Stimulated activated effector memory CD8-positive, alpha-beta T cell treated with anti-CD3 and anti-CD28 coated beads, Interleukin-12 subunit alpha, Interleukin-12 subunit beta, amount 100 ng/mL, for 72 hours (primary cell): ENCODE measurements at places on chromosomes 16 and 17.

GRCh38 chr16:6633456-6633855 is 699.2 kb upstream of the RBFOX1 start:
- no peak for DNase-seq

- DNase-seq = peak; percentile 75
Measured at GRCh38 chr16:69494991-69495392, 70.6 kb downstream of the CYB5B start.

DNA sequence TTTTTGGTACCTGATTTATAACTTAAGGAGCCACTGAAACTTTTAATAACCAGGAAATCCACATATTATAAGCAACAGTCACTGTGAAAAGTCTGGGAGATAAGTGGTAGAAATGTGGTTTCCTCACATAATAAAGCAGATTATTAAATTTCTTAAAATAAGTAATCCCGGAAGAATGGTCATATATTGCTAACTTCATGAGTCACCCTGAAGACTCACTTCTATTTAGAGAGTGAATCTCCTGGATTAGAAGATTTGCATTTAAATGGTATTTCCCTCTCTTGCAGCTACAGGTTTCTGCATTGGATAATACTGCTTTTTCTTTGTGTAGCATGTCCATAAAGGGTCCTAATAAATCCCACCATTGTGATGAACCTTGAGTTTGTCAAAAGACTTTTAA is 1286.8 kb upstream of the CDH8 start:
- DNase-seq = no peak

DNA sequence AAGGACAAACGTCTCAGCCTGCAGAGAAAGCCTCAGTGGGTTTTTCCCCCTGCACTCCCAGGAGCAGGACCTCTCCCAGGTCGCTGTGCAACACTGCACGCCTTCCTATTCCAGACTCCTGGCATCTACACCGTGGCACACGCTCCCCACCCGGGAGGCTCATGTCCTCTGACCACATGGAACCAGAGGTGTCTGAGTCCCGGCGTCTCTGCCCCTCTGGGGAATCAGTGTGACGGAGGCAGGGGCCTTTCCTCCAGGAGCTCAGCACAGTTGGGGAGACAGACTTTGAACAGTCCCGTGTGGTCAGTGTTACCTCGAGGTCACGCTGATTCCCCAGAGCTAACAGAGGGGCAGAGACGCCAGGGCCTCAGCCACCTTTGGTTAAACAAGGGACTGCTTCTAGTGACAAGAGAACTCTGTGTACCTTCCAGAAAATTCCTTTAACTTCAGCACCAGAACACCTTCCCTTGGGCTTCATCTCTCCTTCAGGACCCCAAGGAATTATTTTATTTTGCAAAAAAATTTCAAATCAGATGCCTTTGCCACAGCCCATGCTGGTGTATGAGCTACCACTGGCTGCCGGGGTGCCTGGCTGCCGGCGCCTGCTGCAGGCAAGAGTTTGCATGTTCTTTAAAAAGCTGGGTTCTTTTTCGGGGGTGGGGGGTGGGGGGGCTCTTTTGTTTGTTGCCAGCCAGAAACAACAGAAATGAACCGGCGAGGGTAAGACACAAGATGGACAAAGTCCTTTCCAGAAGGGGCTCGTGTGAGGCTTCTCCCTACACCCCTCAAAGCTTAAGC is 6.6 kb downstream of the CANT1 start:
- DNase-seq = no peak

DNA sequence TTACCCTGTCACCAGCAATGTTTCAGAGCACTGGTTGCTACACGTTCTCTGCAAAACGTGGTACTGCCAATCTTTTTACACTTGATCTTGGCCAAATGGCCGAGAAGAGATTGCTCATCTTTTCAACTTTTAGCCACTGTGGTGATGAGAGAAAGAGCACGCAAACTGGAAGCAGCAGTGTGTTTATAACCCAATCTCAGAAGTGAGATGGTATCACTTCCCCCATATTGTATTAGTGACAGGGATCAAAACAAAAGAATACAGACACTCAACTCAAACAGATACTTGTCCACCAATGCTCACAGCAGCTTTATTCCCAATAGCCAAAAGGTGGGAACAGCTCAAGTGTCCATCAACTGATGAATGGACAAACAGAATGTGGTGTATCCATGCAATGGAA is 72.1 kb upstream of the FA2H start:
- no peak for DNase-seq

DNA sequence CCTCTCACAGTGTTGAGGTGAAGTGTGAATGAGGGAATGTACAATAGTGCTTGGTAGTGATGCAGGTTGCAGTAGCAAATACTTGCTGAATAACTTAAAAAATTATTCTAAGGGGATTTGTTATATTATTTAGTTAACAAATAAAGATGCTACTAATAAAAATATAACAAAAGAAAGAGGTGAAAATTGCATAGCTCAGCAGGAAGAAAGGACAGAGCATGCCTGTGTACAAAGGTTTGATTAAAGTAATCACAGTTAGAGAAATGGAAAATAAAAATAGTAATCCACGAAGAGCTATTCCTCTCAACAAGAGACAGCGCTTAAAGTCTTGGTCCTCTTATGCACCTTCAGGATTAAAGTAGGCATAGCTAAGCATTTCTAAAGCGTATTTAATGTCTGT is 11.0 kb downstream of the GOT2 start:
- no peak for DNase-seq

GRCh38 chr17:10278218-10278617 is 79.8 kb upstream of the GAS7 start:
- DNase-seq = no peak

- no peak for DNase-seq
Measured at GRCh38 chr16:4652561-4652960, 27.9 kb downstream of the MGRN1 start.

DNA sequence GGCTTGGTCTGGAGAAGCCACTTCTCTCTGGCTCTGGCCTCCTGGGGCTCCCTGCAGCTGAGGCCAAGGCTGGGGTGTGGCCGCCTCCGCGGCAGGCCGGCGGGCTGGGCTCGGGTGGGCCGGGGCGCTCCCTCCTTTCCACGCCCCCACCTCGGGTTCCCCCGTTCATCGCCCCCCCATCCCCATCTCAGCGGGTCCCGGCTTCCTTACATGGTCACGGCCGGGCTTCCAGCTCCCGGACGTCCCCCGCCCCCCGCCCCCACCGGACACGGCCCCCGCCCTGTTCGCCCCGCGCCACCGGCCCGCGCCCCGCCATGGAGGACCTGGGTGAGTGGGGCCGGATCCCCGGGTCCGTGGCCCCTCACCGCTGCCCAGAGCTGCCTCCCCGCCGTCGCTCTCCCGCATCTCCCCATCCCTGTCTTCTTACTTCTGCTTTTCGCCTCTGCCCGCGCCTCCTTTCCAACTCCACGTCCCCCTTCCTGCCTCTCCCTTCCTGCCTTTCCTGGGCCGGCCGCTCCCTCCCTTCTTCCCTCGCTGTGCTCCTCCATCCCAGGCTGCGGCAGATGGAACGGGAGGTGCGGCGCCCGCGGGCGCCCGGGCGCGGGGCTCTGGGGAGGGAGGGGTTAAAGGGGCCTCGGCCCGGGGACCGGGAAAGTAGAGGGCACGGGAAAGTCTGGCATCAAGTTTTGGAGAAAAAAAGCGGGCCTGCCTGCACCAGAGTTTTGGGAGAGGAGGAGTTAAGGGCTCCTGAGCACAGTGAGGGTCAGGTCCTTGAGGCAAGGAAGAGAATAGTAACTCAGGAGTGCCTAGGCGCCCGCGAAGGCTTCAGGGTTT is at the start of gene TGFB1I1:
TSS of gene TGFB1I1 (plus strand) at position 278 of the 834 bp plus-strand sequence. CDS start at position 315, 37 bp downstream.
- no peak for DNase-seq

DNA sequence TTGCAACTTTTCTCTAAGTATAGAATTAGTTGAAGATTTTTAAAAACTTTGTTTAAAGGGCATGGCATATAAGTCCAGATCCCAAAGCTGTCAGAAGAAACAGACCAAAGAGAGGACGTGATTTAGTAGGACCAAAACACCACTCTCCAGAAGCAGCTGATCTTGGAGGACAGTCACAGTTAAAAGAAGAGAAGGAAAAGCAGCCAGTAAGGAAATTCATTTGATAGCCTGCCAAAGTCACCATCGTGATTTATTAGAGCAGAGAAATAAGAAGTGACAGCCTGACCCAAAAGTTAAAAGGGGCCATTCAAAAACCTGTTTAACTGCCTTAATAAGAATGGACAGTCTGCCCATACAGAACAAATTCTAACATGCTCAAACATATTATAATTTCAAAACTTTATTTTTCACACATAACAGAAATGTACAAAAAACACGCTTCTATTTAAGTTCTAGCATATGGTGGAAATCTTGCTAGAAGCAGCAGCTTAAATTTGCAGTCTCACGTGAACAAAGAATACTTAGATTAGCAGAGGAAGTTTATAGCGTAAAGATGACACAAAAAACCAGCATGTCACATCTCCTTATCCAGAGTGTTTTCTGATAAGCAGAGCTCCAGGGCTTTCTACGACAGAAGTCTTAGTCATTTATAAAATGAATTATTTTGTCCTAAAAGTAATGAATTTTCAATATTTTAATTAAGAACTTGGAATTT is 37.2 kb downstream of the TXNDC11 start:
- no peak for DNase-seq

DNA sequence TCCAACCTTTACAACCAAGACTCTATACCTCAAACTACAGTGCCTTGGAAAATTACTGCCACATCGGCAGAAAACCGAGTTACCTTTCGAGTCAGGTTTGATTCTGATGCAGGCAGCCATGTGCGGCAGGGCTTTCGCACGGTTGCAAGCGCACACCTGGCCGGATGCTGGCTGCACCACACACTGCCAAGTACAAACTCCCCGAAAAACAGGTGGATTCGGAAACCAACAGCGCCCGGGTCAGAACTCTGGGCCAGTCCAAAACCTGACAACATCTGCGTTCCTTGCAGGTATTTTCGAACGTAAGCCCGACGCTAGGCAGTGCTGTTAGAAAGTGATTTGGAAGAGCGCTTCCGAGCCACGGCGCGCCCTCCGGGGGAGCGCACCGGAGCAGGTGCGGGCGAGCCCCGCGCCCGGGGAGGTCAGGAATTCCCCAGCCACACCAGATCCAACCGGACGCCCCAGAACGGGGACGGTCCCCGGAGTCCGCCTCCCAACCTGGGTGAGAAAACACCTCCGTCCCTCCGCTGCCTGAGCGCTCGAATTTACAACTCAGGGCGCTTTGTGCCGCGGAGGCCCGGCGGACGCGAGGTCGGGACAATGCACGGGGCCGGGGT is 1.2 kb downstream of the USP7 start:
- peak; percentile 66 for DNase-seq

DNA sequence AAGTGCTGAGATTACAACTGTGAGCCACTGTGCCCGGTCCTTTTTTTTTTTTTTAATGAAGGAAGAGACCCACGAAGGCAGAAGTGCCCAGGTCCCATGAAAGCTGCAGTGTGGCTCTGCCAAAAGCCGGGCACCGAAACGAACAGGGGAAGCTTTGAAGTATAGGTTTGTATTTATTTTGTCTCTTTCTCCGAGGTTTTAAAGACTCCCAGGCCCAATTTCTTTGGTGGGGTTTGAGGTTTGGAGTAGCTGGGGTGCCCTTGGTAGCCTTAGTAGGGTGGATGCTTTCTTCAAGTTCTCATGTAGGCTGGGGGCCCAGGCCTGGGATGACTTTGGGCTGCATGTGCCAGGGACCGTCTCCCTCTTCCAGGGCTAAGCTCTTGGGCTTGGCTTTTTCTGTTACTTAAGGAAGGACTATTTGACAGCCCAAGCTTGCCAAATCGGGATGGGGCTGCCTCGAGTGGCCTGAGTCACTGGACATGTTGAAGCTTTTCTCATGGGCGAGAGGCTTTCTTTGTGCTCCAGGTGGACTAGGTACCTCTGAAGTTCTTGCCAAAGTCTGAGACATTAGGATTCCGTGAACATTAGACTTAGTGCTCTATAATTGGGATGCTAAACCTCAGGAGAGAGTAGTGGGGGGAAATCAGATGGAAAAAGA is 66.3 kb downstream of the WIPI1 start:
- DNase-seq = no peak

GRCh38 chr16:79261481-79261940 is 339.0 kb downstream of the MAF start:
- peak; percentile 69 for DNase-seq

- no peak for DNase-seq
Measured at GRCh38 chr17:74148446-74148845, 55.0 kb upstream of the RPL38 start.

DNA sequence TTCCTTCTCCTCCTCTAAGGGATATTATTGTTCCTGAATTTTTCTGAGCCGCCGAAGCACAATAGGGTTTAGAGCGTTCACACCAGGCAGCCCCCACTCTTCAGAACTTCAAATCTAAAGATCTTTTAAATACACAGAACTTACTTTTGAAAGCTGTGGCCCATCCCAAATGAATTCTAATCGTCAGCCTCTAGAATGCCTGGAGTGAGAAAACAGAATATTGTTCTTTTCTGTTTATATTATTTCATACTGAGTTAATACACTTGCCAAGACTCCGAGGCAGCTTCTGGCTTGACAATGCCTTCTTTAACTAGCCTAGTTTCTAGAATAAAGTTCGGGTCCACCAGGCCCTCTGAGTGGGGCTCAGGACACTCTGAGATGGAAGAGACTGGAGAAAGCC is 405.6 kb downstream of the WWOX start:
- DNase-seq = no peak

GRCh38 chr17:64147110-64148016 is 17.4 kb upstream of the ERN1 start:
- DNase-seq = no peak

- DNase-seq = no peak
Measured at GRCh38 chr16:2749936-2750335, 2.5 kb upstream of the SRRM2 start.

GRCh38 chr17:57086069-57086930 is 1.3 kb downstream of the AKAP1 start:
- peak; percentile 66 for DNase-seq

- DNase-seq = no peak
Measured at GRCh38 chr16:46713634-46714033, 24.2 kb downstream of the ORC6 start.

DNA sequence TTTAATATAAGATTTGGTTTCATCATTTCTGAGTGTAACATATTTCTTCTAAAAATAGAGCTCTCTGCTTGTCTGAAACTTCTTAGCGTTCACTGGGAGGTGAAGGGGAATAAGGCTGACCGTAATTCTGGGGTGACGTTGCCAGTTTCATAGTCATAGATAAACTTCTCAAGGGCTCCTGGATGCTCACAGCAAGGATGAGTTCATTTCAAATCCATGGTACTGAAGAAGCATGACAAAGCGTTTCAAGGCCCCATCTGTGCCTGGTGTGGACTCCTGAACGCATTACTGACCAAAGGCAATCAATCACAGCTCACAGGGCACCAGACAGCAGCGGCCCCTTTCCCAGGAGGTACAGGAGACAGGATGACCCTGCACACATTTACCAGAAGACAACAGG is 12.0 kb upstream of the EVPL start:
- DNase-seq = no peak

GRCh38 chr17:80927791-80928216 is 63.8 kb upstream of the CHMP6 start:
- DNase-seq = no peak
